ENCODE measurements at places on chromosomes 13 and 19.

GRCh38 chr19:8403098-8403819 lies 9.8 kb upstream of the MARCHF2 start:
- DNase-seq = no peak

- DNase-seq = peak; percentile 89
Observed at GRCh38 chr13:97141564-97142005, 80.5 kb upstream of the MBNL2 start.

- no peak for DNase-seq
Observed at GRCh38 chr13:21930536-21930935, 259.7 kb downstream of the FGF9 start.

GRCh38 chr13:33575378-33575777 lies 242.6 kb upstream of the RFC3 start:
- no peak for DNase-seq

GRCh38 chr13:23963947-23964346 lies 66.6 kb upstream of the C1QTNF9B start:
- DNase-seq = peak; percentile 24

- DNase-seq = peak; percentile 0
Observed at GRCh38 chr13:80444240-80445015, 103.5 kb upstream of the SPRY2 start.

DNA sequence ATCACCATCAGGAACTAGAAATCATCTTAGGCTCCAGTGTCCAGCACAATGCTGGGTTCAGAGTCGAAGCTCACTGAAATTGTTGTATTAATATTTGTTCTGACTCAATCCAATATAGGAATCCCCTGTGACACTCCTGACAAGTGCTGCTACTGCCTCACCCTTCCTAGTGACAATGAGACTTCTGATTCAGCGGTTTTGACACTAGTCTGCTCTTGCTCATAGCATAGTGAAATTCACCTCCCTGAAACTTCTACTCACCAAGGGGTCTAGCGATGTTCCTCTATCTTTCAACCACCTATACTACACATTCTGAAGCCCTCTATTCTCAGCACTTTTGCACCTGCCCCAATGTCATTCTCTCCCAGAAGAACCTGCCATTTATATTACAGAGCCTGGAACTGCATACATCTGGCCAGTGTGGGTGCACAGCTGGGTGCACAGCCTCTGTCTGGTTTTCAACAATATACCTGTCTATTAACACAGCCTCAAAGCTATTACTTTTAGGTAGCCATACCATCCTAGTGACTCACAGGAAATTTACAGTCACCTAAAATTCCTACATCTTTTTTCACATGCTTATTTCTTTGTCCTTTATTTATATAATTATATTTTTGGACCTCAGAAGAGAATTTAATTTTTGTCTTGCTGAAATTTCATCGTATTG lies 88.3 kb downstream of the DOCK9 start:
- no peak for DNase-seq

GRCh38 chr19:8069096-8069973 lies 16.8 kb downstream of the CCL25 start:
- DNase-seq = peak; percentile 58

DNA sequence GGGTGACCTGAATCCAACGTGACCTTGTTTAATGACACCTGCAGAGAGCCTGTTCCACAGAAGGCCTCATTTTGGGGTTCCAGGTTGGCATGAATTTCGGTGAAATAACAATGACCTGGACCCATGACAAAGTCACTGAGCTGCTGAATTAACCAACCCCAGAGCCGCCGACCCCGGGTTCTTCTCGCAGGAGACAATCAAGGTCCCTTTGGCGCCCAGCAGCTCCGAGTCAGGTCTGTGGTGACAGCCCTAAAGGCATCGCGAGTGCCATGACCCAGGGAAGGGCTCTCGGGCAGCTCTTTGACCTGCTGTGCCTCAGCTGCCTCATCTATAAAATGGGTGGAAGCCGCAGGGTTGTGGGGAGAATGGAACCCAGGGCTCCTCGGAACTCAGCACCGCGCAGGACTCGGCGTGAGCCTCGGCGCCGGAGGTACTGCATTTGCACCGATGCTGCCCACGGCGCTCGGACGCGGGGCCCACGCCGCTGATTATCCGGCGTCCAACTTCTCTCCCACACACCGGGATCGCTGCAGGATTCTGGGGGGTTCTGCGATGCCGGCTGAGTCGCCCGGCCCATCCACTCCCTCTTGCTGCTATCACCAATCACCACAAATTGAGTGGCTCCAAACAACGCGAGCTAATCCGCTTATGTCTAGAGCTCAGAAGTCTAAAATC lies 5.7 kb downstream of the SHC2 start:
- DNase-seq = no peak

DNA sequence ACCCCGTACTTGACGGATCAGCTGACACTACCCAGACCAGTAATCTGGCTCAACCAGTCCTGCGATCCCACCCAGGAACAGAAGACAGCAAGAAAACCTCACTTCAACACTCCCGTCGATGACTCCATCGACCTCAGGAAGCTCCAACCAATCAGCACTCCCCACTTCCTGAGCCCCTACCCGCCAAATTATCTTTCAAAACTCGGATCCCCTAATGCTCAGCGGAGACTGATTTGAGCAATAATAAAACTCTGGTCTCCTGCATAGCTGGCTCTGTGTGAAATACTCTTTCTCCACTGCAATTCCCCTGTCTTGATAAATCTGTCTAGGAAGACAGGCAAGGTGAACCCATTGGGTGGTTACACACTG lies 1.2 kb downstream of the LSM4 start:
- no peak for DNase-seq
